ENCODE measurements at places on chromosomes 2 and 18.

DNA sequence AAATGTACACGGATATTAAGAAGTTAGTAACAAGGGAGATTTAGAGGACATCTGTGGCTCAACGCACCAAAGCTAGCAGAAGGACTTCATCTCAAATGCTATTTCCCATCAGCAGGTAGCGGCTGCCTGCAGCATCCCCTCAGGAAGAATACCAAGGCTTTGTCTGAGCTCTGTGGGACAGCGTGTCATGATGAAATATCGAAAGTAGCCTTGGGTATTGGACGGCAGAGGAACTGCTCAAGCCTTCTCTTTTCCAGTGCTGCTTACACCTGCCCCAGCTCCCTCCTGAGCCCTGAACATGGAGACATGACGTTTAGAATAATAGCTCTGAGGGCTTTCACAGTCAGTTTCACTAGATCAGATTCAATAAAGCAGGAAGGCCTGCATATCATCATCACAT is 241.6 kb downstream of the SUCLG1 start:
- no peak for DNase-seq

DNA sequence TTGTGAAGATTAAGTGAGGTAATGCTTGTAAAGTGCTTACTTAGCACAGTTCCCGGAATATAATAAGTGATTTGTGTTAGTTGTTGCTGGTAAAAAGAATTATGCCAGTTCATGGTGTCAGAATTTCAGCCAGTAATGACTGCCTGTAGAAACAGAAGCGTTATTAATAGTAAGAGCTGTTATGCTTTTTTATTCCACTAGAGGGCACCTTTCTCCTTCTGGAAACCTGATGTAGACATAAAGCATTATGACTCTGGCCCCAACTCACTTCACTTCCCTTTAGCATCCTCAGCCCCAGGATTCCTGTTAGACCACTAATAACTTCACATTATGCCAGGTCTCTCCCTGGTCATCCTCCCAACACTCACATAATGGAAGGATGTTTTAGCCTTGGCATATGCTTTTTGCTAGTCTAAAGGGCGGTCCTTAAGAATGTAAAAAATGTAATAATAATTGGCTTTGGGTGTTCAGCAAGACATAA is 34.9 kb downstream of the C18orf54 start:
- DNase-seq, result peak; percentile 85

DNA sequence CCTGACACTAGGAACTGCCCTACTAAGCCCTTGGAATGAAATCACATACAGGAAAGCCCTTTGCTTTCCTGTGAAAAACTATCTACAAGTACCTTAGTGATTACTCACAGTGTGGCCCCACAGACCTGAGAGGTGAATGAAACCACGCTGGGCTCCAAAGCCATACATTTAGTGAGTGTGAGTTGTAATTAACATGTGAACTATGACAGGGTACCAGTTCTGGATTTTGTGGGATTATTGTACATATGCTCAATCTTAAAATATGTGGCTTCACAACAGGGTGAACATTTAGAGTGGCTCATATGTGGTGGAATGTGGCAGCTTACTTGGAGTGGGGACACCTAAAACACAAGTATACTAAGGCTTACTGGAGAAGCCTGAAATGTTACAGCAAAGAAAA is 12.3 kb downstream of the KCTD1 start:
- no peak for DNase-seq

- no peak for DNase-seq
These were observed 63.6 kb downstream of the ACKR3 start for GRCh38 chr2:236633219-236633570.

DNA sequence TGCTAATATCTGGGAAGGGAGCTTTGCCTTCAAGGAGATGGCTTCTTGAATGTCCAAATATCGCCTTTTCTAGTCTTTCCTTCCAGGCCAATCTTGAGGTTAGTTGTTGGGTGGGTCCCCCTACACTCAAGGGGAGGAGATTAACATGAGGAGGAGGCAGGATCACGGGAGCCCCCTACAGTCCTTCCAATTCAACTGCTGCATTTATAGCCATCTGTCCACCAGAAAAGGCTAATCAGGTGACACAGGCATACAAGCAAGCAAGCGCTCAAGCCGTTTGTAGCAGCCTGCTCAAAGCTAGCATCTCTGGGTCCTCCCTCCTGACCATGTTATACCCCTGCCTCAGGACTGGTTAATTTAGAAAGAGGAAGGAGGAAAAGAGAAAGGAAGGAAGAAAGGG is 87.6 kb downstream of the MRPS9 start:
- no peak for DNase-seq

DNA sequence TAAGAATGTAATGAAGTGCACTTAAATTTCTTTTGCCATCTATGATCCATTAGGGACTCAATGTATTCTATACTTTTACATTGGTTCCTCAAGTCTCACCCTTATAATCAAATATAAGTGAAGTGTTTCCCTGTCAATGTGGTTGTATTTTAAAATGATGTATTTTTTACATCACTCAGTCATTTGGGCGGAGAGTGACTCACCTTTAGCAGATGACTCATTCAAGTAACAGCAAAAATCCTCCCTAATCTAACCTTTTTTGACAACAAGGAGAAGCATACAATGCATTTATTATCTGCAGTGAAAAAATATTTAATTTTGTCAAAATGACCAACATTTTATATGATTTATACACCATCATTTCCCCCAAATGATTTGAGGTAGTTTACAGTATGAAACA is 94.4 kb downstream of the FANCL start:
- DNase-seq, result peak; percentile 33

DNA sequence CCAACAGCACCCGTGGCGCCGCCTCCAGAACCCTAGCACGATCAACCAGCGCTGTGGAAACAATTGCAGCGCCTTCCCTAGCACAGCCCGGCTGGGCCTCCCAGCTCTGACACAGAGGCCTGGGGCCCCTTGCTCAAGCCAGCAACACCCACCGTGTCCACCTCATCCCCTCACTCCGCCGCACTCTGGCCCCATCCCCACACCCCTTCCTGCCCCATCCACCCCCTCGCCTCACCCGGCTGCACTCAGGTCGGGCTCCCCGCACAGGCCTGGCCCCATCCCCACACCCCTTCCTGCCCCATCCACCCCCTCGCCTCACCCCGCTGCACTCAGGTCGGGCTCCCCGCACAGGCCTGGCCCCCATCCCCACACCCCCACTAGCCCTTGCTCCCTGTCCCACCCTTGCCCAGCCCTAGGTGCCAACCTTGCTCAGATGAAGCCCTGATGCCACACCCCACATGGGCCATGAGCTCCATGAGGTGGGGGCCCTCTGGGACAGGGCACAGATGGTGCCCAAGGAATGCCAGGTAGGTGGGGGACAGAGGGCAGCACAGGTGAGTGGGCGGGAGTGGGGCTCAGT is 28.7 kb downstream of the KIF1A start:
- DNase-seq, result no peak

- DNase-seq, result peak; percentile 68
These were observed 32.7 kb upstream of the FHL2 start for GRCh38 chr2:105431367-105432043.

DNA sequence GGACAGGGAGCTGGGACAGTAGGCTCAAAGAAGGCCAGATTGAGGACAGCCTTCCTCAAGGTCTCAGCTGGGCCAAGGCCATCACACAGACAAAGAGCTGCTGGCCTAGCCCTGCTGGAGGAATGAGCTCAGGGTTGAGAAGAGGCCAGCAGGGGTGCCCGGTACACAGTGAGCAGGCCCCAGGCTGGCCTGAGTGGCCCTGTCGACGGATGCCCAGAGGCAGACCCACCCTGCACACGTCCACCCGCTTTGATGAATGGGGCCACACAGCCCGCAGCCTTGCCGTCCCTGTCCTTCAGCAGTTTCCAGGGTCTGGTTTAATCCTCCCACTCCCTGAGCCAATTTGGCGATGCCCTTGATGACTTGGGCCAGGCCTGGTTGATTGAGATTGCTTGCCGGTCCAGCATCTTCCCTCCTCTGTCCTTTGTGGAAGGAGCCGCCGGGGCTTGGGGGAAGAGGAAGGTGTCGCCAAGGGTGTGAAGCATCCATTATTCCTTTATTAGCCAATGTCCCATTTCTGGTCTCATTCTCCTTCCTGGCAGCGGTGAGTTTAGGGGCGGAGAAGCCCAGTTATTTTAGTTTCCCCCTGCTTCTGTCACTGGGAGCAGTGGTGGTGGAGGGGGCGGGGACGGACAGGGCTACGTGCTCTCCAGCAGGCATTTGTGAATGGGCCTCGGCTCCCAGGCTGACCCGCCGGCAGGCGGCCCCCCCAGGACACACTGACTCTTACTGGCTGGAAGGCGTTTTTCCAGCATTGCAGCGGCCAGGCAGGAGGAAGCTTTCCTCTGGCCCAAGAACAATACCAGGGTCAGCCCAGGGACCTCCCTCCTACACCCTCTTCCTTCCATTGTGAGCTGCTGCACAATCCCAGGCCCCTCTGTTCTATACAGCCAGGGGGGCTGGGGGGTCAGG is 141.8 kb downstream of the CTIF start:
- DNase-seq, result peak; percentile 33

DNA sequence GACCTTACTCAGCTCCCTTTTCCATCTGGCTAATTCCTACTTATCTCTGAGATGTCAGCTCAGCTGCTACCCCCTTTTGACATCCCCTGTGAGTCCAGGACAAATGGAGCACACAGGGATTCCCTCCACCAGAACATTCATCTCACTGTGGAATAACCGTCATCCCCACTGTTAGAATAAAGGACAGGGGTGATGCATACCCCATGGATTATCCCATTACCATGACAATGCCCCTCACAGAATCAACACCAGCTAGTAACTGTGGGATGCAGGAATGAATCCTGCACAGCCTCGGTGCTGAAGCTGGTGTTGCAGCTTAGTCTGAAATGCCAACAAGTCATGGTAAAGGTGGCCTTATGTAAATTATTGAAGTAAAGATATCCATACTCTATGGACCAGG is 624.8 kb upstream of the RAB6C start:
- DNase-seq, result no peak

- no peak for DNase-seq
These were observed 225.2 kb downstream of the SLC4A3 start for GRCh38 chr2:219852626-219853025.

DNA sequence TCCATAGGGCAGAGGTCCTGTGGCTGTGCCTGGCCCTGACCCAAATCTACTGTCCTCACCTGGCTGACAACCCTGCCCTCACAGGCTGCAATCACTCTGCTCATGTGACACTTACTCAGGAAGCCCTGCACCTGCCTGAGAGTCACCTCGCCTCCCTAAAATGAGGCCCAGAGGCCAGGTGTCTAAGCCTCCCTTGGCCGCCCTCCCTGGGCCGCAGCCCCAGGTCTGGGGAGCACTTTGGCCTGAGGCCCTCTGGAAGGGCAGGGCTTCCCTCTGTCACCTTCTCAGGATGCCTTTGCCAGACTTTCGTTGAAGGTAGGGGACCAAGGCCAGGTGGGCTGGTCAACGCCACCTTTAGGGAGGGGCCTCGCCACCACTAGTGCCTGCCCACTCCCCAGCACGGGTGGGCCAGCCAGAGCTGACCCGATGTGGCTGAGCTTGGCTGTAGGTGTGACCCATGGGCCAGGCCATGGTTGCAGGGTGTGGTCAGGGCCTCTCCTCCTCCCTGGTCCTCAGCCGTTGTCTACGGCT is 6.1 kb upstream of the GPC1 start:
- DNase-seq, result no peak

- no peak for DNase-seq
These were observed 72.3 kb upstream of the CCDC68 start for GRCh38 chr18:55031576-55031975.

DNA sequence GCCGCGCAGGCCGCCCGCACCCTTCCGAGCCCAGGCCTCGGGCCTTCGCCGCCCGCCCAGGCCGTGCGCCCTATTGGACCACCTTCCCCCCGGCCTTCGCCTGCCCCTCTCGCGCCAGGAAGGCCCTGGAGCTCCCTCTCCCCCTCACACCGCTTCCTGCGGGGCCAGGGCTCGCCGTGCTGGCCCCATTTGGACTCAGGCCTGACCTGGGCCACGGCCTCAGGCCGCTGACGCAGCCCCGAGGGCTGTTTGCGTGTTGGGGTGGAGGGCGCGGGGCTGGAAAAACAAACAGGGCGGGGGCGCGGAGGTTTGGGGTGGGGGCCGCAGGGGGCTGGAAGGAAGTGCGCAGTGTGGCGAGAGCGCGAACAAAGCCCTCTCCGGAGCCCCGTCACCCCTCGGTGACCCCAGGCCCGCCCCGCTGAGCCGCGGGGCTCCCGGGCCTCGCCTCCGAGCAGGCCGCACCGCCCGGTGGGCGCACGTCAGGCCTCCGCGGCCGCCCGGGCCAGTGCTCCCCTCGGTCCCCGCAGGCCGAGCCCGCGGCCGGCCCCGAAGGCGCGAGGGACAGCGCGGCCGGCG is 12.3 kb upstream of the SIX3 start:
- no peak for DNase-seq

GRCh38 chr18:34803877-34804400 is 93.8 kb downstream of the DTNA start:
- no peak for DNase-seq

DNA sequence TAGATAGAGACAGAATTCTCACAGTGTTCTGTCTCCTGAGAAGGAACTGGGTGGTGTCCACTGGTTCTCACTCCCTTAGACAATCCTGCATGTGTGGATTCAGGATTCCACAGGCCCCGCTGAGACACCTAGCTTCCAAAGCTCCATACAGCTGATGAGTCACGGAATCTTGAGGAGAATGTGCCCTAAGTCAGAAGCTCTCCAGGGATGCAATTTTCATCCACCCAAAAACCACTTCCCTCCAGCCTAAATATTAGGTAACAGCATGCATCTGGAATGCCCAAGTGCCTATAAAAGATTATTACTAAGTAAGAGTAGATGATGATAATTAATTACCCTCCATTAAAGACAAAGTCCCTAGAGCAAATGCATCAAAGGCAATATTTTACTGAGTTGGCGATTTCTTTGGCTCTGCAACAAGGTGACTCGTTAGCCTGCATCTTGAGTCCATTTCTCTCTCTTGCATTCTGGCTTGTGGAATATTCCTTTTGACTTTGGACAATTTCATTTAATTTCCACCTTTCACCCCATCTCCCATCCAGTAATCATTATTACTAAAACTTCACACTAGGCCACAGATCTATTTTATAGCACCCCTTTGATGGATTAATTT is 475.1 kb downstream of the TNS1 start:
- DNase-seq, result no peak

DNA sequence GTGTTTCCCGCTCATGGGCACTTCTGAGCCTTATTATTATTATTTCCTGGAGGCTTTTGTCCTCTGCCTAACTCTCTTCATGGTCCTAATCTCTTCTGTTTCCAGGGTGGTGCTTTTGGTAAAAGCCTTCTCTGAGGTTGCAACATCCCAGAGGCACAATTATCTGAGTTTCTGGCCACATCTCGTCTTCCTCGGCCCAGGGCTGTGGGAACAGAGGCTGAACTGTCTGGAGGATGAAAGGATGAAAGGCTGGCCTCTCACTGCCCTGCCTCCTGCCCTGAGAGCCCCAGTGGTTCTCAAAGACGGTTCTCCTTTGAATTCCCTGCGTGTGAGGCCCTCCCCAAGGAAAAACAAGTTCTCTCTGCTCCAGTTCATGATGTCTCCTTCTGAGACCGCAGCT is 13.8 kb downstream of the GYPC start:
- DNase-seq, result no peak

GRCh38 chr2:24164416-24164973 is 10.4 kb upstream of the FAM228A start:
- peak; percentile 11 for DNase-seq

- DNase-seq, result peak; percentile 36
These were observed 74.8 kb upstream of the FRZB start for GRCh38 chr2:182941121-182941722.
